ENCODE measurements at places on chromosomes 2 and 18. TPM values are rescaled to one million over a fixed set of nuclear protein-coding genes. Genes with fewer than 3 reads are reported as not detected.

M1AP gene
- total RNA-seq: not detected

AGXT gene
- total RNA-seq: not detected

GRCh38 chr2:238091436-238092060 is 8.6 kb upstream of the ESPNL start:
- DNase-seq: no peak

- DNase-seq: no peak
Observed at GRCh38 chr2:234491281-234491680, 5.6 kb downstream of the ARL4C start.

DNA sequence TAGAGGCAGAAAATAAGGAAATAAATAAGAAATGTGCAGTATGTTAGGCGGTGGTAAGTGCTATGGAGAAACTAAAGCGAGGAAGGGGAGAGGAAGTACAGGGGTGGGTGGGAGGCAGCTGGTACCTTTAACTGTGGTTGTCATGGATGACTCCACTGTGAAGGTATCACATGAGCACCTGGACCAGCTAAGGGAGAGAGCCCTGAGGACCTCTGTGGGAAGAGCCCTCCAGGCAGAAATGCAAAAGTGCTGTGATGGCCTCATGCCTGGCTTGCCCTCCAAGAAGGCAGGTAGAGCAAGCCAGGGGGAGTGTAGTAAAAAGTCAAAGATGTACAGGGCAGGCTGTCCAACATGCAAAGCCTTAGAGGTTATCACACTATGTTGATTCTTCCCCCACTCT is 17.9 kb downstream of the LYPD6 start:
- DNase-seq: no peak
